ENCODE measurements at places on chromosomes 11 and 22.

DNA sequence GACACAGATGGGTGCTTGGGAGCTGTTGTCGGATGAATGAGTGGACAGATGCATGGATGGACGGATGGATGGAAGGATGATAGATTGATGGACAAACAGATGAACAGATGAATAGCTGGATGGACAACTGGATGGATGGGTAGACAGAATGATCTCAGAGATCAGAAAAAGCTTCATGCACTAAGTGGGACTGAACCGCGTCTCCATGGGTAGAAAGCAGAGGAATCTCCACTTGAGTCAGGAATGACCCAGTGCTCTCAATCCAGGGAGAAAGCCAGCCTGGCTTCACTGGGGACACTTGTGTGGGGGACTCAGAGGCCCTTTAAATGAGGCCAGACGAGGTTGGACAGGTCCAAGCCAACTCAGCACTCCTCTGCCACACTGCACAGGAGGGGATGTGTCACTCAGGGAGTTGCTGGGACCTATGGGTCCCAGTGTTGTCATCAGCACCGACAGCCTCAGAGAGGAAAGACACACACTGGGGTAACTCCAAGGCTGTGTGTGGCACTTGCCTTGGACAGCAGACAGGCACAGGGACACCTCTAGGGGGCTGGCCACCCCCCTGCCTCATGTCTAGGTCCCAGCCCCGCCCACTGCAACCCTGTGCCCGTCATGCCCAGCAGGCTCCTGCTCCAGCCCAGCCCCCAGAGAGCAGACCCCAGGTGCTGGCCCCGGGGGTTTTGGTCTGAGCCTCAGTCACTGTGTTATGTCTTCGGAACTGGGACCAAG, 5.6 kb downstream of the IGLL5 start:
- DNase-seq: no peak

DNA sequence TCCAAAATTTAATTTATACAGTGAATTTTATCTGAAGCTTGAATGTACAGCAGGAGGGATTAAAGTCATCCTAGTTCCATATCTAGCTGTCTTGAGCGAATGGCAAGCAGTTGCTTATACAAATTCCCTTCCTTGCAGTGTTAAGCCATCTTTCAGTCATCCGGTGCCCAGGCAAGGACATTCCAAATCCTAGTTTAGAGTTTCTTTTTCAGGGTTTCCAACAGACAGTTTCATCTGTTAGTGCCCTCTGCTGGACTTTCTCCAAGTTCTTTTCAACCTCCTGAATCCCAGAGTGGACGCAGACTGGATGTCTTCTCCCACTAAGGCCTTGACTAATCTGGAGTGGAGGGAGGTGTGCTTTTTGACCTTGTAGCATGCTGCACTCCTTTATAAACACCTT, 45.4 kb downstream of the GRAMD1B start:
- peak; percentile 42 for DNase-seq

DNA sequence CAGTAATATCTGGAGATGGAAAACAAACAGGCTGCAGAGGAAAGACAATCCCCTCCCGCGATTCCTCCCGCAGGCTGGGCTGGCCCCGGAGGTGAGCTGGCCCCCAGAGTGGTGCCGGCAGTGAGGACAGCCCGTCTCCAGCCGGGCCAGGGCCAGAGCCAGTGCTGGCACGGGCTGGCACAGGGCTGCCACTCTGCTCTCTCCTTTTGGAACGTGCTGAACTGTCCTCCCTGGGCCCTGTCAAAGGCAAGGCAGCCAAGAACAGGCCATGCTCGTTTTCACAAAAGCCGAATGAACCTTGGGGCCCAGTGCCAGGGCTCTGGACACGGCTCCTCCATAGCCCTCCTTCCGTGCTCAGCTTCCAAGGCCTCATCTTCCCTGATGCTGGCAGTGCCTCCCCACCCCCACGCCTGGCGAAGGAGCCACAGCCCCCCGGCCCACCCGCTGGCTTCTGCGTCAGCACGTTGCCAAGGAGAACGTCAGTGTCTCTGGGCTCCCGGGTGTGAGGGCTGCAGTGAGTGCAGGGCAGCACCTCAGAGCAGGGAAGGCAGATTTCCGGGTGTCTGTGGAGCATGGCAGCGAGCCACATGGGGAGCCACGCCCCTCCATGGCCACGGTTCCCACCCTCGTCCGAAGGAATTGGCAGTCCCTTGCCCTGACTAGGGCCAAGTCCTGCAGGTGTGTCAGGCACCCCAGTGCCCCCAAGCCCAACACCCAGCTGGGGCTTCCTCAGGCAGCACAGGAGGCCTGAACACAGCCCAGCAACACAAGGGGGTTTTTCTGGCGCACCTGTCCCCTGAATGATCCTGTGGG, 28.6 kb downstream of the GNAZ start:
- no peak for DNase-seq

DNA sequence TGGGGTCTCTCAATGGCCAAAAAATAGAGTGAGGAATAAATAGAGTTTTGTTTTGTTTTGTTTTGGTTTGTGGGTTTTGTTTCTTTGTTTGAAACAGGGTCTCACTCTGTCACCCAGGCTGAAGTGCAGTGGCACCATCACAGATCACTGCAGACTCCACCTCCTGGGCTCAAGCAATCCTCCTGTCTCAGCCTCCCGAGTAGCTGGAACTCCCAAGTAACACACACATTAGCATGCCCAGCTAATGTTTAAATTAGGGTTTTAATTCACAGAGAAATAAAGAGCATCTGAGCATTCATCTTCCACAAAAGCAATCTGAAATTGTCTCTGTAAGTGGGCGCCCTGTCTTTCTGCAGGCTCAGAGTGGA, 9.2 kb upstream of the IFITM3 start:
- DNase-seq: no peak

DNA sequence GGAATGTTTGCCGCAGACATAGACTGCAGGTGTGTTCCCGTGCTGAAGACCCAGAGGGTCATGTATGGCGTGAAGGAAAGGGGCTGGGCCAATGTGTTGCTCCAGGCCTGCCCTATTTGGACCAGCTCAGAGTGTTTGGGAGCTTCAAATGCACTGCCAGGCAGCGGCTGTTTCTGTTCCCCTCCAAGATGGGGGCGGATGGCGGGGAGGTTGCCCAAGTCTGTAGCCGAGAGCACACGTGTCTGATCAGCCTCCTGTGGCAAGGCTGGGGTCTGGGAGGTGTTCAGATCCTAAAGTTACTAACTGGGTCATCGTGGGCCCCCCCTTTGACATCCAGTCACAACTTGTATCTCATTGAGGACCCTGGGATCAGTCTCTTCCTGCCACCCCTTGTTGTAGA, 45.5 kb downstream of the CACNA1I start:
- no peak for DNase-seq

GRCh38 chr11:62782753-62783152, 4.4 kb upstream of the TMEM179B start:
- DNase-seq: no peak

- no peak for DNase-seq
Observed at GRCh38 chr11:108754901-108755625, 90.2 kb downstream of the DDX10 start.

DNA sequence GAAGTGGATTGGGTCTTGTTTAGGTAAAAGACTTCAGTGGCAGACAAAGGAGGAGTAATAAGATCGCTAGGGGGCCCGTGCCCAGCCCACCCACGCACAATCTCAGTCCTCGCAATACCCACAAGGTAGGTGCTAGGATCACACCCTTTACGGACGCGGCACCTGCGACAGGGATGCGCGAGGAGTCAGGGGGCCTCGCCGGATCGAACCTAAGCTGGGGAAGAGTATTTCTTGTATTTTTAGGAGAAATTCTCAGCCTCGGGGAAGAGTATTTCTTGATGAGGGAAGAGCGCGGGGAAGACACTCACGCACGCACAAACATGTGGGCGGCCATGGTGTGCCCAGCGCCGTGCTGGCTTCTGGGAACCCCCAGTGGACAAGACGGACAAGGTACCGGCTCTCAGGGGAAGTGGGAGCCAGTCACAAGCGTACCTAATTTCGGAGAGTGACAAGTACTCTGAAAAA, 745 bp upstream of the FAM118A start:
- DNase-seq: no peak

DNA sequence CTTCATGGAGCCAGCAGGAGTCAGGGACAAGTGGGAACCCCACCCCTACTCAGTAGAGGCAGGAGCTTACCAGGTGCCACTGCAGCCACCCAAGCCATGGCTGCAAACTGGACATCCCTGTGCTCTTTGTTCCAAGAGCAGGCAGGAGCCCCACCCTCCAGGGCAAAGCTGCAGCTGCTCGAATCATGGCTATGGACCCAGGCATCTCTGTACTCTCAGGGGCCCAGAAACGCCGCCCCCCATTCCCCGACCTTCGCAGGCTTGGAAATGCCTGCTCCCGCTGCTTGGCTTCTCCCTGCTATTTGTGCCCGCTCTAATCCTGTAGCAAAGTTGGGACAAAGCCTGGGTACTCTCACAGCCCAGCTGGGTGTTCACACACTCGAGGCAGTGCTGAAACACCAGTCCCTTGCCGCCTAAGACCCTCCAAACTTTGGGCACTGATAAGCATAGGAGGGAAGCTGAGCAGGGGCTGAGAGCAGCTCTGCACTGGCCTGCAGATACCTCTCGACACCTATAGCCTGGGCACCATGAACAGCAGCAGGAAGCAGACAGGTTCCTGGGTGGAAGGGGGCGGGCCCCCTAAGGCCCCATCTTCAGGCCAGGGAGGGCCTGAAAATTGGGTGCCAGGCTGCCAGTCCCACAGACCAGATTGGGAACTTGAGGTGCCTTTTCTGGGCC, 402.4 kb downstream of the LRRC4C start:
- DNase-seq: no peak

GRCh38 chr11:73240190-73240781, 22.2 kb downstream of the P2RY2 start:
- no peak for DNase-seq

- no peak for DNase-seq
Observed at GRCh38 chr22:44955102-44955501, 54.7 kb downstream of the PHF21B start.

- DNase-seq: no peak
Observed at GRCh38 chr11:18633256-18634139, 644 bp downstream of the SPTY2D1 start.

GRCh38 chr11:73995247-73995646, 12.6 kb upstream of the UCP2 start:
- DNase-seq: no peak

GRCh38 chr11:68842427-68843051, 823 bp upstream of the CPT1A start:
- DNase-seq: no peak

DNA sequence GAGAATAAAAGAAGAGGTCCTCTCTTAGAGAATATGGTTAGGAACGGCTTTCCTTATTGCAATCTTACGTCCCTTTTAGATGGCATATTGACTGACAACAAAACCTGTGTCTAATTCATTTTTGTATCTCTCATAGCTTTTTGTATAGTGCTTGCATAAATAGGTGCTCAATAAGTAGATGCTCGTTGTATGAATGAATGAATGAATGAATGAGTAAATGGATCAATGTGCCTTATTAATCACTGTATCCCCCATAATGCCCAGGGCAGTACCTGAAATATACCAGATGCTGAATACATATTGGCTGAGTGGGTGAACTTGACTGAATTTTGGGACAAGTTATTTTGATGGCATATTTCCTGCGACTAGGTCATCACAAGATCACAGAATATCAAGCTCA, 97.9 kb downstream of the SERGEF start:
- DNase-seq: no peak

DNA sequence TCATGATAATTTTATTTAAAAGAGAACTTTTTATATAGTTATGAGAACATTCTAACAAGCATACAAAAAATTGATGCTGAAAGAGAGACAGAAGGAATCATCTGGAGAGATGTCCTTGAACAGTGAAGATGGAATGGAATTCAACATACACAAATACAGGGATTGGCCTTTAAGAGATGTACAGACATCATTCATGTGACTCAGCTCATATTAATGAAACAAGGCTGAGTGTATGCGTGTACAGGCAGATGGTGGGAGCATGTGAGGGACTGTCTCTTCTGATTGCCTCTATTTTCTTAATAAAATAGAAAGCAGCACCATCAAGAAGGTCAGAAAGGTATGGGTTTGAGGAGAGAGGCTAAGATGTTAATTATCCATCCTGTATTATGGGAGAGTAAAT, 793.3 kb downstream of the CNTN5 start:
- DNase-seq: no peak

DNA sequence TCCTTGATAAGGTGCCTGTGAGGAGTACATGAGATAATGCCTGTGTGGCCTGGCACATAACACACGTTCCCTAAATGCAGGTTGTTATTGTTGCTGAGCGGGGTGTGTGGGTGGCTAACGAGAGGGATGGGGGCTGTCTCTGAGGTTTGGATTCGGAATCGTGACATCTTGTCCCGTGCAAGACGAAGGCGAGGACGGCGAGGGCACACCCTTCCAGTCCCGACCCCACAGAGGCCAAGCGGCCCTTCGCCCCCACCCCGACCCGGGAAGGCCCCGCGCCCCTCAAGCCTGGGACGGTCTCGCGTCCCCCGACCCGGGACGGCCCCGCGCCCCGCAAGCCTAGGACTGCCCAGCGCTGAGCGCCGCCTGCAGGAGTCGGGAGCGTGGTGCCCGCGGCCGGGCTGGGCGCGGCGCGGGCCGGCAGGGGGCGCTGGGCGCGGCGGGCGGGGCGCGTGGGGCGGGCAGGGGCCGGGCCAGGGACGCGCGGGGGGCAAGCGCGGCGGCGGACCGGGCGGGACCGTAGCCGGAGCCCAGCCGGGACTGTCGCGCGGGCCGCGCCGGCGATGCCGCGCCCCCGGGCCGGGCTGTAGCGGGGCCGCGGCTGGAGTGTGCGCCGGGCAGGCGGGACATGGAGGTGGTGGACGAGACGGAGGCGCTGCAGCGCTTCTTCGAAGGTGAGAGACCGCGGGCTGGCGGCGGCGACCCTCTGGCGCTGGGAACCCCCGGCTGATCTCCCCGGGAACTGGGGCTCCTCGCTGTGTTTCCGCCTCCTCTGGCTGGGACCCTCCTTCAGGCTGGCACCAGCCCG, at the start of gene MYRF:
Gene MYRF (plus strand): TSS at position 520 of the 808 bp plus-strand sequence. CDS start 109 bp downstream, at position 629.
- peak; percentile 51 for DNase-seq

GRCh38 chr11:96097844-96098421, 174.0 kb upstream of the MTMR2 start:
- no peak for DNase-seq

- no peak for DNase-seq
Observed at GRCh38 chr22:21970800-21971617, 11.6 kb downstream of the TOP3B start.

- no peak for DNase-seq
Observed at GRCh38 chr11:111906680-111907079, 4.9 kb downstream of the CRYAB start.

- DNase-seq: no peak
Observed at GRCh38 chr11:17476317-17477083, at the start of gene ABCC8. Gene ABCC8, minus strand, starts transcription at chr11:17476845. Its CDS starts 69 bp downstream, at chr11:17476776.

- DNase-seq: no peak
Observed at GRCh38 chr11:72537051-72537450, 102.7 kb upstream of the CLPB start.

- no peak for DNase-seq
Observed at GRCh38 chr11:19978668-19979518, 181.4 kb downstream of the DBX1 start.

Data from neuronal stem cell (in vitro differentiated cells).